Prostate gland (tissue), 2 donors: ENCODE measurements at places on chromosomes 1 and 21. TPM values are rescaled to one million over a fixed set of nuclear protein-coding genes. Genes with fewer than 3 reads are reported as not detected.

Gene FMO1
- 0.28 TPM for total RNA-seq

Gene TIAM1
- 6.0 TPM for total RNA-seq

Gene PRAMEF10
- not detected for total RNA-seq

DNA sequence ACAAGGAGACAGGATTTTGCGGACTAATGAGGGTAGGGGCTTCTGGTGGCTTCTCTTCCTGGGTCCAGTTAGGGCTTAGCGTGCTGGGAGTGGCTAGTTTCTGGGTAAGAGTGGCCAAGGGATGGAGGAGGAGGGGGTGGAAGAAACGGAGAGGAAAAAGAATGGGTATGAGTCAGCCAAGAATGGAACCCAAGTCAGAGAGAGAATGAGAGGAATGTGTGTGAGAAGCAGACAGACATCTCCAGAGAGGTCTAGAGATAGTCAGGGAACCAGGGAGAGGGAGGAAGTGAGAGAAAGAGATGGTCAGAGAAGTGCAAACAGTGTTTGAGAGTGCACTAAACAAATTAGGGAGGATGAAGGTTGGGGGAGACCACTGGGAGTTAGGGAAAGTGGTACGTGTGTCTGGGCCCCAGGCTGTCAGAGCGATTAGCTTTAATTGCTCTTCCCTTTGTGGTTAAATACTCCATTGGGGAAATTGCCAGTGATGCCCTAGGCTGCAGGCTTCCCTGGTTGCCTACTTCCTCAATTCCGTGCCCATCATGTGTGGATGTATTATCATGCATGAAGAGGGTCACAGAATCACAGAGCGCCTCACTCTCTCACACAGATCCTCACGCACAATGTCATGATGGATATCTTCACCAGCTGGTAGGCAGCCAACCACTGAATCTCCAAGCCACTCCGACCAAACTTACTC lies 1.4 kb downstream of the PEA15 start:
- no peak for DNase-seq

DNA sequence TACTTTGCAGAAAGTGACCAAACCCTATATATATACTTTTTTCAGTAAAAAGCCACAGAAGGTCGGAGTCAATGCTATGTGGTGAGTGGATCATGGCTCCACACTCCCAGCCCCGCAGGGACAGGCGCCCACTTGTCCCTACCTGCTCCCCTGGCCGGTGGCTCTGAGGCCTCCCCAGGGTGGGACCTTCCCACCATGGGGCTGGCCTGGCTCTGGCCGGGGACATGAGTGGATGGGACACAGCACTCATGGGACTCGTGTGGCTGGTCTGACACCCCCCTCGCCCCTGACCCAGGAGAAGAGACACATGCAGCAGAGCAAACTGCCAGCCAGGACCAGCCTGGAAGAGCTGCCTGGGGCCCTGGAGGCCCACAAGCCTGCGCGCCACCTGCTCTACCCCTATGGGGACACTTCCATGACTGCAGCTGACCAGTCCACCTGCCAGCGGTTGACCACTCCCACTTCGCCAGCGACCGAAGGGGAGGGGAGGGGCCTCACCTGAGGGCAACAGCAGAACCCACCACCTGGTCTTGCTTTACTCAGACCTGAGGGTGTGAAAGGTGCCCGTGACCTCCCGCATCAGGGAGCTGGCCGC lies 2.2 kb downstream of the SPATC1L start:
- DNase-seq = no peak

Gene RASAL2
- 36.9 TPM for total RNA-seq

GRCh38 chr1:75733661-75734060 lies 9.2 kb downstream of the ACADM start:
- peak; percentile 15 for DNase-seq

Gene PPM1J
- total RNA-seq = 2.0 TPM

Gene NPHS2
- total RNA-seq = not detected

- DNase-seq = peak; percentile 98
Measured at GRCh38 chr1:225772323-225772768, 5.3 kb upstream of the SRP9 start.

DNA sequence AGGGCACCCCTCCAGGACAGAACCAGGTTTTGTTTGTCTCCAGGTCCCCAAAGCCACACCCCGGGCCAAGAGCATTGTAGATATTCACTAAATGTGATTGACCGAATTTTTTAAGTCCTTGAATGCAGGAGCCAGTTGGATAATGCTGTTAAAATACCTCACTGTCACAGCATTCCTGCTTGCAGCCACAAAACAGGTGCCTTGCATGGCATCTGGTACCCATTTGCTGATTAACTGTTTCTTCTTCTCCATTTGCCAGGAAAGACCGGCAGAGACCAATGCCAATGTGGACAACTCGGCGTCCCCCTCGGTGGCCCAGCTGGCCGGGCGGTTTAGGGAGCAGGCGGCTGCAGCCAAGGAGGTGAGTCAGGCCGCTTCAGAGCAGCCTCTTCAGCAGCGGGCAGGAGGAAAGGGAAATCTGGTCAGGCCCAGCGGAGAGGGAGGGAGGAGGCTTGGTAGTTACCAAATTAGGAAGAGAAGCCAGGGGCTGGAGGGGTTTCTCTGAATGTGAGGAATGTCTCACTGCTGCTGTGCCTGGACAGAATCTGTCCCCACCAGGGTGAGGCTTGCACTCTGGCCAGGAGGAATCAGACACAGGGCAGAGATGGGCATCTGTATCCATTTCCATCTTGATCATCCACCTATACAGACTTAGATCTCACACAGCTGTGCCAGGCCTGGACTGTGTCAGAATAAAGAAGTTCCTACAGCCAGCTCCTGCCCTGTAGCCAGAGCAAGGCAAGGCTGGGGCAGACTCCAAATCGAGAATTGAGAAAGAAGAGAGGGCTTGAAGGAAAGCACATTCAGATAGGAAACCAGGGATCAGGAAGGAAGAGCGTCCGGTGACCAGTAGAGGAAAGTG lies 37.9 kb upstream of the MPZL1 start:
- DNase-seq = no peak

Gene IL19
- total RNA-seq = not detected

Gene NFIA
- 61.4 TPM for total RNA-seq

- no peak for DNase-seq
Measured at GRCh38 chr21:42228709-42229220, 9.8 kb downstream of the ABCG1 start.

DNA sequence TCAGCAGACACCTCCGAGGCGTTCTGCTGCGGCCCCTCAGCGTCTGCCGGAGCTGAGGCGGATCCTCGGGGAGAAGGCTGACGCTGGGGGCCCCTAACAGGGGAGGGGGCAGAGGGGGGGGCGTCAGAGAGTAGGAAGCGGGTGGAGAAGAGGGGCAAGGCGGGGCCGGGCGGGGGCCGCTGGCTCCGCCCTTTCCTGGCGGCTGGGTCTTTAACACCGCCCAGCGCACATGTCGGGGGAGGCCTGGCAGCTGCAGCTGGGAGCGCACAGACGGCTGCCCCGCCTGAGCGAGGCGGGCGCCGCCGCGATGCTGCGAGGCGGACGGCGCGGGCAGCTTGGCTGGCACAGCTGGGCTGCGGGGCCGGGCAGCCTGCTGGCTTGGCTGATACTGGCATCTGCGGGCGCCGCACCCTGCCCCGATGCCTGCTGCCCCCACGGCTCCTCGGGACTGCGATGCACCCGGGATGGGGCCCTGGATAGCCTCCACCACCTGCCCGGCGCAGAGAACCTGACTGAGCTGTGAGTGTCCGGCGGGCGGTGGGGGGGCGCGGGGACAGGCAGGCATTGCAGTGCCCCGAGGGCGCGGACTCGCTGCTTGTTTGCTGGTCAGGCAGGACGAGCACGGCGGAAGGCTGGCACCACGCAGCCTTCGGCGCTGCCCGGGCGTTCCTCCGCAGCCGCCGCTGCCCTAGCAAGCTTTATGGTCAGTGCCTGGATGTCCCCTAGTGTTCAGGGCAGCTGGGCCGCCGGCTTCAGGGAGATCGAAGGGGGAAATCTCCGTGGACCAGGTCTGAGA lies at the start of gene NTRK1:
Gene NTRK1, plus strand, starts transcription at position 238 of the 796 bp plus-strand sequence. Its CDS starts 70 bp downstream, at position 308.
- DNase-seq = no peak

GRCh38 chr1:41368366-41368765 lies 7.1 kb downstream of the FOXO6 start:
- DNase-seq = no peak

Gene TSSK3
- total RNA-seq = not detected

Gene ETV3L
- not detected for total RNA-seq

Gene KCNT2
- total RNA-seq = 1.2 TPM

DNA sequence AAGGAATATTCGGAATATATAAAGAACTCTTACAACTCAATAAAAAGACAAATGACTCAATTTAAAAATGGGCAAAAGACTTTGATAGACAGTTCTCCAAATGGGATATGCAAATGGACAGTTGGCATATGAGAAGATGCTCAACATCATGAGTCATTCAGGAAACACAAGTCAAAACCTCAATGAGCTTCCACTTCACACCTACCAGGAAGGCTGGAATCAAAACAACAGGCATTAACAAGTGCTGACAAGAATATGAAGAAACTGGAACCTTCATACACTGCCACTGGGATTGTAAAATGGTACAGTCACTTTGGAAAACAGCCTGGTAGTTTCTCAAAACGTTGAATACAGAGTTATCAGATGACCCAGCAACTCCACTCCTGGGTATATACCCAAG lies 17.2 kb downstream of the PGBD5 start:
- no peak for DNase-seq

Gene VASH2
- 2.7 TPM for total RNA-seq

DNA sequence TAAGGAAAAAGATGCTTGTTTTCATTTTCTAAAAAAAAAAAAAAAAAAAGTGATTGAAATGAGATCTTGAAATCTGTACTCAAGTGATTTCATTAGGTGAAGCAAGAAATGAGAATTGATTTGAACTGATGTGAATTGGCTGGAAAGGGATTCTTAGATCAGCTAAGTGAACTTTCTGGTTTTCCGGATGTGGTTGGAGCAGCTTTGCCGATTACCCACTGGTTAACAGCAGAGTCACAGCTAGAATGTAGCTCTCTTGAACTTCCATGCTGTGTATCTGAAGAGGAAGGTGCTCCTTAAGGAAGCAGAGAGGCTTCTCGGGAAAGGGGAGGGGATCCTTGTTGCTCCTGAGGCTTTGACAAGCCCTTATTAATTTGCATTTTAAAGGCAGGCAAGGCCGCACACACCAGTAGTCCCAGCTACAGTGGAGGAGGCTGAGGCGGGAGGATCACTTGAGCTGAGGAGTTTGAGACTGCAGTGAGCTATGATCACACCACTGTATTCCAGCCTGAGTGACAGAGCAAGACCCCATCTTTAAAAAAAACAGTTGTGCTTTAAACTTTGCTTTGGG lies 28.7 kb upstream of the PWP2 start:
- DNase-seq = no peak

DNA sequence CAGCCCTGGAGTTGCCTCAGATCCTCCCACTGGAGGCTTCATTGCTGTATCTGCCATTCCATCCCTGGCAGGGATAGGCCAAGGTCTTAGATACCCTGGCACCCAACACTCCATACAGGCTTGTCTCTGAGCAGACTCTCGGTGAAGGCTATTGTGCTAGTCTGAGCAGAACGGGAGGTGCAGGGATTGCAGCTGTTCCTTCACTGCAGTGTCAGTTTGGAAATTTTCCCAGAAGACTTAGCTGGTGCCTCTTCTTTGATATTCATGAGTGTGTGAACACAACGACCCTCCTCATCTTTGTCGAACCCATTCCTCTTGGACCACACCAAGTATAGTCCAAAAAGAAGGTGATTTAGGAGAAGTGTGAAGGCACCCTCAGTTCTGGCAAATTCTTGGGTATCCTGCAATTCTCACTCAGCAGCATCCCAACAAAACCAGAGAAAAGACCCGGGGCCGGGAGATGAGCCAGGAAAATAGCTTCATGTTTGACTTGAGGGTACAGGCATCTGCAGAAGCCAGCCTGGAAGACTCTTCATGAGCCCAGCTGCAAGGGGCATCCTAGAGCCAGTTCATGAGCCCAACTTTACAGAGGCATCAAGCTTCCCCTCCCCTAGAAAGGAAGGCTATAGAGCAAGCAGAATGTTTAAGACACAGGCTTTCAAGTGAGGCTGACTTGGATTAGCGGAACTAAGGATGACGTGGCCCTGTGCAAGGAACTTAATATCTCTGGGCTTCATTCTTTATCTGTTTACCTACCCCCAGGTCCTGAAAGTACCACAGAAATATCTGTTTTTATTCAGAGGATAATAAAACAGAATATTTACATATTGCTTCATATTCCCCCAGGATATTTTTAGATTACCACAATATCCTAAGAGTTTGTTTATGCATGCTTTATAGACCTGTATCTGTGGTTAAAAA lies 38.8 kb upstream of the HAO2 start:
- DNase-seq = no peak

Gene LEPR
- 13.9 TPM for total RNA-seq

GRCh38 chr1:117674521-117675400 lies 68.9 kb downstream of the TENT5C start:
- no peak for DNase-seq

DNA sequence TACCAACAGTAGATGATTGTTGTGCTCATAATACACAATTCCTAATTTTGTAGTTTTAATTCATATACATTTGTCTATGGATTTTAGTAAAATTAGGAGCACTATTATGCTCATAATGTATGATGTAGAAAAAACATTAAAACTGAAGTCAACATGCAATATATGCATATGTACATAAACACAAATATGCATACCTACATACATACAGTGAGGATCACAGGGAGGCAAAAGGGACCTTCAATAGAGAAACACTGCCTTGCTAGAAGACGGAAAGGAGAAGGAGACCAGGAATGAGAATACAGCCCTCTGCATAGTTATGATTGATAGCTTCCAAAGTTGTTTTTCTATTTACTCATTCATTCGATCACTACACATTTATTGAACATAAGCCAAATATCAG lies 606.5 kb downstream of the LMO4 start:
- DNase-seq = no peak

GRCh38 chr21:44952116-44952928 lies 12.5 kb downstream of the SLX9 start:
- DNase-seq = no peak

Gene RRP15
- total RNA-seq = 4.1 TPM

Gene EYA3
- total RNA-seq = 16.7 TPM

Gene CFAP107
- total RNA-seq = 1.1 TPM

Gene VSIG8
- total RNA-seq = not detected

Gene PLA2G2A
- total RNA-seq = 146 TPM
